ENCODE measurements at places on chromosomes 2 and 18. TPM values are rescaled to one million over a fixed set of nuclear protein-coding genes. Genes with fewer than 3 reads are reported as not detected.

Gene HOXD1
- total RNA-seq, result 0.40 TPM

Gene BZW1
- total RNA-seq, result 158 TPM

Gene ACVR2A
- 28.8 TPM for total RNA-seq

Gene SKOR2
- not detected for total RNA-seq

Gene GPAT2
- 3.0 TPM for total RNA-seq

Gene CHRNG
- not detected for total RNA-seq

Gene CCDC85A
- 1.8 TPM for total RNA-seq

Gene QPCT
- total RNA-seq, result 7.9 TPM

Gene KLF7
- total RNA-seq, result 32.8 TPM

Gene KCNK3
- total RNA-seq, result 9.1 TPM

Gene UGT1A5
- total RNA-seq, result 2.0 TPM

Gene CNTNAP5
- total RNA-seq, result 31.7 TPM

Gene ZSCAN30
- total RNA-seq, result 17.9 TPM

- DNase-seq, result no peak
Observed at GRCh38 chr2:217279556-217279955, 419.7 kb upstream of the TNP1 start.

GRCh38 chr18:42080340-42080739 is 125.3 kb downstream of the PIK3C3 start:
- DNase-seq, result no peak

DNA sequence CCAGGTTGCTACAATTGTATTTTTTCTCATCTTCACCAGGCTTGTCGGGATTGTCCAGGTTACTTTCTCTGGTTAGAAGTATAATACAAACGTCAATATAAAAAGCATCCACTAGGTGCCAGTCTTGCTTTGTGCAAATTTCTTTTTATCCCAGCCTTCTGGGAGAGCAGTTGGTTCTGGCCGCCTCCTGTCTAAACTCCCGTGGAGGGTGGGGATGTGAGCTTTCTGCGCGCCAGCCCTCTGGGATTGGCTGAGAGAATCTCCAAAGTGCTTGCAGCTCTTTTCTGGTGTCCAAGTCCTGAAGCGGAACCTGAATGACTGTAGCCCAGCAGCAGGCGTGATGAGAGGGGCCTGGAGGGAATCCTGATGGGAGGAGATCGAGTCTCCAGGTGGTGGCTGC is 22.4 kb upstream of the TOGARAM2 start:
- peak; percentile 66 for DNase-seq

GRCh38 chr2:124258140-124258880 is 233.2 kb downstream of the CNTNAP5 start:
- DNase-seq, result no peak

DNA sequence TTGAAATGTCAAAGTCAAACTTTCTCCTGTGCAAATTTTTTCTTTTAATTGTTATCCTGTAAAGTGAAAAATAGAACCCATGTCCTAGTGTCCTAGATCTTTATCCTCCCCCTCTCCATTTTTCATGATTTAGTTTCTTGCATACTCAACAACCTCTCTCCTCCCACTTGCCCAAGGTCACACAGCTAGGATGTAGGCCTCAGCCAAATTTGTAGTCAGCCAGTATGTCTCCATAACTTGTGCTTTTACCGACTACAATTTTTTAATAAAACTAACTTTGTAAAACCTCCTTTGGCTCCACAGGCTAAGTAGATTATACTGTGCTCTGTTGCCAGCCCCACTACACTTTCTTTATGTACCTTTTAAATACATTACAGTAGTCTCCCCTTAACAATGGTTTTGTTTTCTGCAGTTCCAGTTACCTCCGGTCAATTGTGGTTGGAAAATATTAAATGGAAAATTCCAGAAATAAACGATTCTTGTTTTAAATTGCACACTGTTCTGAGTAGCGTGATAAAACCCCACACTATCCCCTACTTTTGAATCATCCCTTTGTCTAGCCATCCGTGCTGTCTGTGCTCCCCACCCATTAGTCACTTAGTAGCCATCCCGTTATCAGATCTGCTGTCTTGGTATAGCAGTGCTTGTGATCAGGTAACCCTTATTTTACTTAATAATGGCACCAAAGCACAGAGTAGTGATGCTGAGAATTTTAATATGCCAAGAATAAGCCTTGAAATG is 22.8 kb downstream of the GULP1 start:
- DNase-seq, result no peak

- DNase-seq, result no peak
Observed at GRCh38 chr2:150767991-150768746, 280.7 kb upstream of the RND3 start.

- DNase-seq, result no peak
Observed at GRCh38 chr2:119474371-119475224, 42.9 kb downstream of the TMEM37 start.

- no peak for DNase-seq
Observed at GRCh38 chr2:69594341-69594740, 49.2 kb downstream of the AAK1 start.

- DNase-seq, result no peak
Observed at GRCh38 chr2:12304564-12305171, 412.1 kb upstream of the TRIB2 start.

DNA sequence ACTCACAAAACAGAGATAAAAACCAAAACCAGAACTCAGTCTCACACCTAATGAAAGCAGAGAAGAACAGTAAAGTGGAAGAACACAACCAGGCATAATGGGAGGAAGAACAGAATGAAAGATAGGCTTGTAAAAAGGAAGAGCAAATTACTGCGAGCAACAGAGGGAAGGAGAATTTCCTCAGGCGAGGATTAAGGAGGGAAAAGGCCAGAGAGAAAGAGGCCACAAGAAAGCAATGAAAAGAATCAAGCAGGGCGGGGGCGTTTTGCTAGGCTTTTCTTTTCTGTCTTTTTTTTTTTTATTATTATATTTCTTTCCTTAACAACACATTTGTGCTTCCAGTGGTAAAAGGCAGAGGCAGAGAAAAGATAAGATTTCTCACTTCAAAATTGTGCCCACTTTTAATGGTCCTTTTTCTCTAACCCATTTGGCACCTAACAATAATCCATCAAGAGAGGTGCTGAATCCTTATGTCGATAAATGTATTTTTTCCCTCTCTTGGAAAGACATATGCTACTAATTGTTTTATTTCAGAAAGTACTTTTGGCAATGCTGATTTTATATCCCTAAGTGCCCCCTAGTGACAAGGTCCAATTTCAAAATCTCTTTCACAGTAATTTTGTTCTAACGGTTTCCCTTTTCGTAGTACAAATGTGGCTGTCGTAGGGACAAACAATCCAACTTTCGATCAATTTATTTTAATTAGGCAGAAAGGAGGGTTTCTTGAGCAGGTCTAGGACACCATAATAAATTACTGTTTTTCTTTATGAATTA is 138.7 kb upstream of the AQP4 start:
- DNase-seq, result no peak

DNA sequence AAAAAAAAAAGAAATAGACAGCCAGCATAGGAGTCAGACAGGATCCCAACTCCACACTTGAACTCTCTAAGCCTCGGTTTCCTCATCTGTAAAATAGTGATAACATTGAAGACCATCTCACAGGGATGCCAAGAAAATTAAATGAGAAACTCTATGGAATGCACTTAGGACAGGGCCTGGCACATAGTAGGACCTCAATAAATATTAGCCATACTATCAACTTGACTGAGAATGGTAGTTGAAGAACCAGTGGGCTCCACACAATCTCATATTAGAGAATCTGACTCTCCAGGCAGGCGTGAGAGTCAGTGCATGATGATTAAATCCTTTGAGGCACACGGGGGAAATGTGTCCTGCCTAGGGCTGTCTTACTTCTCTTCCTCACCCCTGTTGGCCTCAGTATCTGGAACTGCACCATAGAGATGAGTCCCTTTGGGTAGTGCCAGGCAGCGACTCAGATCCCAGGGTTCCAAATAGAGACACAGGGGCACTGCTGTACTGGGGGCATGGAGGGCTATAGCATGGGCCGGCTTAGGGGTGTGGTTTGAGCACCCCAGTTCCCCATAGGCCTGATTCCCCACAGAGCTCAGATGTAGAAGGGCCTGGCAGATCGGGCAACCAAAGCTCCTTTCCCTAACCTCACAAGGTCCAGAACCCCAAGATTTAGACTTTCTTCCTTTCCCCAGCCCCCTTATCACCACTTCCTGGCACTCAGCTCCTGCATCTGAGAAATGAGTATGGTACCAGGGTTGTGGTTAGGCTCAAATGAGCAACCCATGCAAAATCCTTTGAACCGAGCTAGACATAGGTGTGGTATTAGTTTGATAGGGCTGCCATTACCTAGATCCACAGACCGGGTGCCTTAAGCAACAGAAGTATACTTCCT is 51.3 kb upstream of the CAB39 start:
- no peak for DNase-seq

GRCh38 chr2:129331638-129332037 is 647.8 kb upstream of the RAB6C start:
- no peak for DNase-seq

DNA sequence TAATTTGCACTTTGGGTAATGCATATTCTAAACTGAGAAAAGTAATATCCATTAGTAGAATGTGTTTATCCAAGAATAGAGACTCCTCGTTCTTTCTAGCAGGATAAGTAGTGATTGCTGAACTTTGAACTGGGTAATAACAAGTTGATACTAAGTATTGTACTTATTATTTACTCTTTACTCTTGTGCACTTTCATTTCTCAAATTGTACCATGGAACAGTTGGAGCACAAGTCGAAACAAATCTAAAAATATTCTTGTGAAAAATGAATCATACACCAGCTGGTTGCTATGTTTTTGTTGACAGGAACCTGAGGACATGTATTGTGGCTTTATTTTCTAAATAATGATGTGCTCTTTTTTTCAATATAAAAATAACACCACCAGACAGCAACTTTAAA is 111.9 kb downstream of the RGPD3 start:
- no peak for DNase-seq

DNA sequence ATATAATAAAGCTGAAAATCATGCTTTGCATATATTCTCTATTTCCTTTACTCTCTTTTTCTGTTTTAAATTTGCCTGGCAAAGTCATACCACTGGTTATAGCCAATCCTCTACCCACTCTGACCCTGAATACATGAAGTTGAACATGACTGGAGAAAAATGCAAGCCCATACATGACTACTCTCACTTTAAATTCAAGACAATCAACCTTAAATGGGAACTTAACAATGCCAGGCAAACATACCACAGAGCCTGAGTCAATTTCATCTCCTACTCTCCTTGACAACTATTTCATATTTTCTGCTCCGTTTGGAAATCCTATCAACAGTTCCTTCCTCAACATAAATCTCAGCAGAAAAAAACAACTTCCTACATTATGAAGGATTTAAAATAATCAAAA is 22.6 kb downstream of the RAD51AP2 start:
- DNase-seq, result no peak

DNA sequence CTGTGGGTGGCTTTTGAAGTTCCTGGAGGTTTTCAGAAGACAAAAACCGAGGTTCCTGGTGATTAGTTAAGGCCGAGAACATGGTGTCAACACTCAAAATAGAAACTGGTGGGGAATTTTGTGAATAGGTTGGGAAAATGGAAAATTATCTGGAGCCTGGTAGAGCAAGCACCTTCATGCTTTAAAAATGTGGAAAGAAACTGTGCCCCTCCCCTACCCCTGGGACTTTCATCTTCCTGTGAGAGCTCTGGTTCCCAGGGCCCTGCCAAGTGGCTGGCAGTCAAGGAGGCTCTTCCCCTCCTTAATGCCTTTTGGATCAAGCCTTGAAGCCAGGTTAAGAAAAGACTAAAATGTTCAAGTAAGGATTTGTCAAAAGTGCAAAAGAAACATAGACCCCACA is 1.9 kb upstream of the CRACDL start:
- DNase-seq, result no peak

- no peak for DNase-seq
Observed at GRCh38 chr2:102357937-102358336, 2.3 kb downstream of the IL18R1 start.

- DNase-seq, result no peak
Observed at GRCh38 chr2:241837197-241837965, 21.3 kb downstream of the PDCD1 start.

GRCh38 chr2:237320801-237321560 is 93.0 kb downstream of the COL6A3 start:
- peak; percentile 52 for DNase-seq

DNA sequence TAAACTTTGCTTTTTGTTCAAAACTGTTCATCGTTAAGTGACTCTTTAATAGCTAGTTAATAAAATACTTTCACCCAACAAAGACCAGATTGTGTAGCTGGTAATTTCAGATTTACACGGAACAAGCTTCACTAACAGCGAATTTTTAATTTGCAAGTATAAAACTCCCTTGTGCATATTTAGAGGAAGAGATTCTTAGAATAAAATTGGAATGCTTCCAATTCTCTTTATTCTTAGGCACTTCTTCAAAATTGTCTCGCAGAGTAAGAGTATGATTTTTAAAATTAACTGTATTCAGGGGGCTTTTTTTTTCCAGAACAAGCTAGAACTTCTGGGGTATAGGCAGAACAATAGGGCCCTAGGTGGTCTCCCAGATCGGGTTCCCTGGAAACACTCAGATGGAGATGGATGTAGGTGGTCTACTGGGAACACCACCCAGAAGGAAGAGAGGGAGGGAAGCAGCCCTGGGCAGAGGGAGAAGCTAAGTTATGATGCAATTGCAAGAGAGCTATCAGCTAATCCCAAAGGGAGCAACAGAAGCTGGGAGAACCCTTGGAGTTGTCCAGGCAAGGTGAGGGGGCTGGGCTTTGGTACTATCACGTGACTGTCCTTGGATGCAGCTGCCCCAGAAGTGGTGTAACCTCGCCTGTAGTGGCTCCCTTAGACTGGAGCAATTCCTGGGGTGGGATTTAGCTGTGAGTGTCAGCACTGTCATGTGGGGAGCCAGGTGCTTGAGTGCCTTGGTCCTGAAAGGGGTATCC is 151.7 kb upstream of the ASB18 start:
- no peak for DNase-seq

GRCh38 chr2:218732761-218733158 is 22.1 kb downstream of the TTLL4 start:
- no peak for DNase-seq

- no peak for DNase-seq
Observed at GRCh38 chr2:150085478-150085877, 402.0 kb downstream of the RND3 start.

- DNase-seq, result no peak
Observed at GRCh38 chr2:64581777-64582539, 57.8 kb downstream of the AFTPH start.

GRCh38 chr2:62495761-62496160 is 10.2 kb downstream of the TMEM17 start:
- no peak for DNase-seq

- DNase-seq, result no peak
Observed at GRCh38 chr2:31386648-31387047, 27.9 kb downstream of the XDH start.

All from mucosa of gallbladder (tissue), 1 donor.